ENCODE measurements at places on chromosomes 16 and 17. TPM values are rescaled to one million over a fixed set of nuclear protein-coding genes. Genes with fewer than 3 reads are reported as not detected.

Gene SHCBP1
- total RNA-seq, result 14.4 TPM

Gene SLFN12
- total RNA-seq, result 16.0 TPM

Gene ZNF423
- 22.5 TPM for total RNA-seq

Gene KRT15
- 633 TPM for total RNA-seq

Gene NT5M
- 3.5 TPM for total RNA-seq

GRCh38 chr16:11072420-11073153, 128.2 kb downstream of the CLEC16A start:
- DNase-seq, result no peak

DNA sequence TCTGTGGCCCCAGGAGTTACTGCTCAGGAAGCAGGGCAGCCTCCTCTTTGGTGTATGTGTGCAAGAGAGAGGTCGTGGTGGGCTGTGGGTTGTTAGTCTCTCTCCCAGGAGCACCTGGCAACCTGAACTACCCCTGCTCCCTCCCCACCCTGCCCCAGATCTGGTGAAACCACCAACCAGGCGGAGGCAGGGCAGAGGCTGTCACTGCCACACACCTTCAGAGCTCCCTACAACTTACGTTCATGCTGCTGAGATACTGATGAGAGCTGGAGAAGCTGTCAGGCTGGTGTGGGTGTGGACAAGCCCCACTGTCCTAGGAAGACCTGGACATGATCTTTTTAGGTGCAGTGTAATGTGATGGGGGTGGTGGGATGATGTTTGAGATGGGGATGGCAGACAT, 24.3 kb downstream of the GOSR2 start:
- no peak for DNase-seq

GRCh38 chr16:67731071-67731752, 12.1 kb upstream of the GFOD2 start:
- DNase-seq, result no peak

GRCh38 chr17:9408868-9409829, 166.5 kb downstream of the STX8 start:
- DNase-seq, result peak; percentile 89

- no peak for DNase-seq
These were observed 22.5 kb upstream of the LYRM9 start for GRCh38 chr17:27915709-27916108.

- DNase-seq, result no peak
These were observed 29.1 kb downstream of the NLRP1 start for GRCh38 chr17:5555254-5555653.

DNA sequence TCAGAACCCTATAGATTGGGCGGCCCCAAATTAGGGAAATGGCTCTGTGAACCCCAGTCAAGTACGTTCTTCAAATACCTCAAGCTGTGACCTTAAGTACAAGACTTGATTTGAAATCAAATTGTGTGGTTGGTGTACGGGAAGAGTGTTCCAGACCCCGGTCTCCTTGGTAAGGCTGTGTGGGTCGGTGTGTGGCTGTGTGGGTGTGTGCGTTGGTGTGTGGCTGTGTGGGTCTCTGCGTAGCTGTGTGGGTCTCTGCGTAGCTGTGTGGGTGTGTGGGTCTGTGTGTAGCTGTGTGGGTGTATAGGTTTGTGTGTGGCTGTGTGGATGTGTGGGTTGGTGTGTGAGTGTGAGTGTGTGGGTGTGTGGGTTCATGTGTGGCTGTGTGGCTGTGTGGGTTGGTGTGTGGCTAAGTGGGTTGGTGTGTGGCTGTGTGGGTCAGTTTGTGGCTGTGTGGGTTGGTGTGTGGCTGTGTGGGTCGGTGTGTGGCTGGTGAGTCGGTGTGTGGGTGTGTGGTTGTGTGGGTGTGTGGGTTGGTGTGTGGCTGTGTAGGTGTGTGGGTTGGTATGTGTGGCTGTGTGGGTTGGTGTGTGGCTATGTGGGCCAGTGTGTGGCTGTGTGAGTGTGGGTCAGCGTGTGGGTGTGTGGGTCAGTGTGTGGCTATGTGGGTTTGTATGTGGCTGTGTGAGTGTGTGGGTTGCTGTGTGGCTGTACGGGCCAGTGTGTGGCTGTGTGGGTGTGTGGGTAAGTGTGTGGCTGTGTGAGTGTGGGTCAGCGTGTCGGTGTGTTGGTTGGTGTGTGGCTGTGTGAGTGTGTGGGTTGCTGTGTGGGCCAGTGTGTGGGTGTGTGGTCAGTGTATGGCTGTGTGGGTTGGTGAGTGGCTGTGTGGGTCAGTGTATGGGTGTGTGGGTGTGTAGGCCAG, 238.7 kb upstream of the ZFHX3 start:
- DNase-seq, result no peak

DNA sequence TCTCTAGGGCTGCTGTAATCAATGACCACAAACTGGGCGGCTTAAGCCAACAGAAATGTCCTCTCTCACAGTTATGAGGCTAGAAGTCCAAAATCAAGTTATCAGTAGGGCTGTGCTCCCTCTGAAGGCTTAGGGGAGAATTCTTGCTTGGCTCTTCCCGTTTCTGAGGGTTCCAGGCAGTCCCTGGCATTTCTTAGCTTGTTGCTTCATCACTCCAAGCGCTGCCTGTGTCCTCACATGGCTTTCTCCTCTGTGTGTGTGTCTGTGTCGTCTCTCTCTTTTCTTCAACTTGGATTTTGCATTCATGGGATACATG, 13.7 kb upstream of the CDC42EP4 start:
- no peak for DNase-seq

DNA sequence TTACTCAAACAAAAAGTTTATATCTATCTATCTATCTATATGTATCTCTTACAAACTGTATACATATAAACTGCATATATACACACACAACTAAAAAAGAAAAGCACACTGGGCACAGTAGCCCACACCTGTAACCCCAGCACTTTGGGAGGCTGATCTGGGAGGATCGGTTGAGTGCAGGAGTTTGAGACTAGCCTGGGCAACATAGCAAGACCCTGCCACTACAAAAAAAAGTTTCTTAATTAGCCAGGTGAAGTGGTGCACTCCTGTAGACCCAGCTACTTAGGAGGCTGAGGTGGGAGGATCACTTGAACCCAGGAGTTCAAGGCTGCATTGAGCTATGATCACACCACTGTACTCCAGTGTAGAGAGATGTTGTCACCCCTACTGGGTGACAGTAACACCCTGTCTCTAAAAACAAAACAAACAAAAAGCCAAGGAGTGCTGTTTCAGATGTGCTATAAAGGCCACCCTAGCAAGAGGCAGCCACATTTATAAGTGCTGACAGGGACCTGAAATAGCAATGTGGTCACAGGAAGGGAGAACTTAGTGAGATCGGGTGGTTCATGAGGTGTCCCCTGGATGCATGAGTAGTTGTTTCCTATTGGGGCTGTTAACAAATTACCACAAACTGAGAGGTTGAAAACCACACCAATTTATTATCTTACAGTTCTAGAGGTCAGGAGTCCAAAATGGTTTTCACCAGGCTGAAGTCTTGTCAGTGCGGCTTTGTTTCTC, 4.8 kb downstream of the CD2BP2 start:
- DNase-seq, result no peak

- no peak for DNase-seq
These were observed 16.1 kb downstream of the PPL start for GRCh38 chr16:4920826-4921225.

DNA sequence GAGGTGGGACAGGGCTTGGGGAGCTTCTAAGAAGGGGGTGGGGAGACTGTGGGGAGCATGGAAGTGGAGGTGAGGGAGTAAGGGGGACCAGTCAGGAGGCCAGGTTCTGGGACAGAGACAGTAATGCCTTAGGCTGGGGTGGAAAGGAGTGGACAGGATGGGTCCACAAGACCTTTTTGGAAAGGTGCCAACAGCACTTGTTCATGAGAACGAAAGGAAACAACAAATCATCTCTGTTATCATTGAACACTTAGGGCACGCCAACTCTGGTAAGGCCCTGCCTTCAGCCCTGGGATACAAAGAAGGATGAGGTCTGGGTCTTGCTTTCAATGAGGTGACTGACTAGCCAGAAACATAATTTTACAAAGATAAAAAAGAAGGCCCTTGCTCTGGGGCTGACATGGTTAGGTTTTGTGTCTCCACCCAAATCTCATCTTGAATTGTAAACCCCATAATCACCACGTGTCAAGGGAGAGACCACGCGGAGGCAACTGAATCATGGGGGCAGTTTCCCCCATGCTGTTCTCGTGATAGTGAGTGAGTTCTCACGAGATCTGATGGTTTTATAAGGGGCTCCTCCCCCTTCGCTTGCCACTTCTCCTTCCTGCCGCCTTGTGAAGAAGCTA, 113.8 kb downstream of the SLC39A11 start:
- peak; percentile 13 for DNase-seq

GRCh38 chr16:75151798-75152197, 3.5 kb downstream of the ZFP1 start:
- DNase-seq, result no peak

DNA sequence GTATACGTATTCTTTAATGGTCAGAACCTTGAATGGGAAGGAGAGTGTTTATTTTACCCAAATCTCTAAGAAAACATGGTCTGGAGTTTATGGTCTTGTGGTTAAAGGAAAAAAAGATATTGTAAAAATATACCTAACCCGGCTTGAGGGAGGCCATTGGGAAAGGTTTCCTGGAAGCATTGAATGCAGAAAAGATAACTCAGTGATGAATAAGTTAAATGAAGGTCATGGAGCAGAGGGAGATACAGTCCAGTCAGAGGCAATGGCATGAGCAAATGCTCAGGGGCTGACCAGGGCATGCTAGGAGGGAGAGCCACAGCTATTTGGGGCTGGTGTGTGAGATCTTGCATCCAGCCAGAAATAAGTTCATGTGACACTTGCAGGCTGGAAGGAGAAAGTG, 430.4 kb upstream of the CDH5 start:
- DNase-seq, result no peak

- DNase-seq, result no peak
These were observed 59.0 kb upstream of the RPH3AL start for GRCh38 chr17:411421-412120.

DNA sequence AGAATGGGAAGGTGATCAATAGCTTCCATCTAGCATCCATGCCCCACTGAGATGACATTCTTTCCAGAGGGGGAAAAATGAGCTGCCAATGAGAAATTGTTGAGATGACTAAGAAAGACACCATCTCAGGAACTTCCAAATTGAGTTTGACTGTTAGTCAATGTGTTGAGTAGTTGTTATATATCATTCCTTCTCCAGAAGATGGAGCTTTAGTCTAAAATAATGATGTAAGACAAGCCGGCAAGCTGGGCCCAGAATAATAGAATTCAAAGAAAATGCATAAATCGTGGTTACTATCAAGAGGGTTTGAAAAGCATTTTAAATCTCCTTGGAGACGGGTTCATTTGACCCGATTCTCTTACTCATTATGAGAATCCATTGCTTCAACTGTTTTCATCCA, 71.0 kb upstream of the ATF7IP2 start:
- DNase-seq, result peak; percentile 12

GRCh38 chr16:30947859-30948666, 805 bp upstream of the ORAI3 start:
- peak; percentile 99 for DNase-seq
